ENCODE measurements at places on chromosomes 6 and 20. TPM values are rescaled to one million over a fixed set of nuclear protein-coding genes. Genes with fewer than 3 reads are reported as not detected.
A peak's percentile ranks its signal among the peaks of the same experiment; 100 is the strongest.

DNA sequence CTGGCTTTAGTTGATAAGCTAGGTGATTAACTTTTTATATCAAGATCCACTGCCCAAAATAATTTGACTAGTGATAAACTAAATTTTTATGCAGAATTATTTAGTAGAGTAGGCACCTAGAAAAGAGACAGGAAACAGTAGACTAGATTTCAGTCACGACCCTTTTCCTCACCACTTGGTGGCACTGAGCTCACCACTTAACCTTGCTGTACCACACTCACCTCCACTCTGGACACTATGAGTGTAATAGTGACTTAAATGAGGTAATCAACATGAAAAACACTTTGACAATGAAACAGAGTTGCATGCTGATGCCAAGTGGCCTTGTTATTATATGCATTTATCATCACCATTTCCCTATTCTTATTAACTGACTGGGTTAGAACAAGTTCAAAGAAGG is 730.4 kb downstream of the KIF16B start:
- no peak for DNase-seq

DNA sequence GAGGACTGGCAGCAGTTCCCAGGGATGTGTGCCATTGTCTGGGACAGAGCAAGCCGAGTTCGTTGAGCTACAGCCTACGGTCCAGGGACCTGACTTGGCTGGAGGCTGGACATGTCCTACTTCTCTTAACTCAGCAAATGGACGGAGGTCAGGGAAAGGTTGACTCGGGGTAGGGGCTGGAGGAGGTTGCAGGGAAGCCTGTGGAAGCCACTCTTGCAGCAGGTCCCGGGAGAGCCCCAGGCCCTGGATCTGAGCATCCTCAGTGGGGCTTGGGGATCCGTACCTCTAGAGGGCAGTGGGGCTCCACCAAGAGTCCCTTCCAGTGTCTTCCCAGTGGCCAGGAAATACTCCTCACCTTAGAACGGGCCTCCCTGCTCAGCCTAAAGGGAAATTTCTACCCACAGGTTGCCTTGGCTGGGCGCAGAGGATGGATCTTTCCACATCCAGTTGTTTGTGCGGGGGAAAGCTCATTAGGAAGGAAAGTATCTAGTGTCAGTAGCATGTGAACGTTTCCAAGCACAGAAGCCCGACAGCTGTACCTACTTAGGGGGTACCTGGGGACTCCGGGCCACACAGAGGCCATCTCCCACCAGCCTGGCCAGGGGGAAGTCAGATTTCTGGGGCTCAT is 170.2 kb downstream of the NFATC2 start:
- DNase-seq, result peak; percentile 85

DNA sequence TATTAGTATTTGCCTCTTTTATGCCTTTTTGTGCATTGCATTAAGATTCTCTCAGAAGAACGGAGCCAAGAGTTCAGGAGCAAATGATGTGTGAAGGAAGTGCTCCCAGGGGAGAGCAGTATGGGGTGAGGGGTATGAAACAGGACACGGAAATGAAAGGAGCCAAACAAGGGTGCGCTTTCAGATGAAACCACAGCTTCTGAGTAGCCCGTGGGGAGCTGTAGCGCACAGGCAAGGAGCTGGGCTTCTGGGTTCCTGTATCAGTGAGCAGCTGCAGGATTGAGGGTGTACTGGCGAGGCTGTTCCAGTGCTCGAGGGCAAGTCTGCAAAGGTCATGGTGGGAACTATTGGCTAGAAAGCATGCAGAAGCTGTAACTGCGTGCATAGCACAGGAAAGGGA is 25.4 kb downstream of the ANKEF1 start:
- no peak for DNase-seq

GRCh38 chr20:3563548-3564177 is 92.8 kb downstream of the ATRN start:
- DNase-seq, result peak; percentile 28

- no peak for DNase-seq
Observed at GRCh38 chr6:88105741-88106340, 58.2 kb downstream of the SPACA1 start.

GRCh38 chr6:1111361-1111760 is 200.5 kb upstream of the FOXQ1 start:
- no peak for DNase-seq

- DNase-seq, result peak; percentile 64
Observed at GRCh38 chr20:63752411-63753101, 13.0 kb downstream of the SLC2A4RG start.

- DNase-seq, result no peak
Observed at GRCh38 chr6:126701676-126702560, 362.0 kb downstream of the CENPW start.

GRCh38 chr6:167474171-167474570 is 149.3 kb downstream of the TTLL2 start:
- no peak for DNase-seq

GRCh38 chr20:46152824-46153586 is 34.9 kb downstream of the CD40 start:
- no peak for DNase-seq

DNA sequence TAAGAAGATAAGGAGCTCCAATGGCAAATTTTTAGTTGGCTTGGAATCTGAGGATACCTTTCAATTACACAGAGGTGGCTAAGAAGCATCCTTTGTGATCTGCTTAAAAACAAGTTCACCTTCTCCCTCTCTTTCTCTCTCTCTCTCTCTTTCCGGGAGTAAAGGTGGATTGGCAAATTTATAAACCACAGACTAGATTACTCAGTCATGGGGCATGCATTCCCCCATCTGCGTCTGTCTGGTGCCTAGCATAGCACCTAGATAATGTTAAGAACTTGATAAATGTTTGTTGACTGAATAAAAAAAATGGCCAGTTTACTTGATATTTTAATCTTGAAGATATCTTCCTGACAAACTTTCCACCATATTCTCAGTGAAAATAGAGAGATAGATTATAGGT is 312.3 kb downstream of the CDC5L start:
- DNase-seq, result no peak

DNA sequence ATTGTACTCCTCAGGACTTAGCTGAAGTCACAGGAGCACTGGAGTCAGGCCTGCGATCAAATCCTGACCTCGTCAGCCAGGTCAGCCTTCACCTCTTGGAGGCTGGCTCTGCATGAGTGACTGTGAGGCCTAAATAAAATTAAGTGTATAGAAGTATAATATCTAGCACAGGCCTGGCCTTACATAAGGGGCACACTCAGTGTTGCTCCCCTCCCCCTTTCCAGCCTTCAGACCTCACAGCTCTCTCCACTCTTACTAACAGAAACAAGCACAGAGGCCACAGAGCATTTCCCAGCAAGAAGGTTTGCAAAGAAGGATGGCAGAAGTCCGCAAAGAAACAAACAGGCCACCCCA is 84.8 kb downstream of the TRERF1 start:
- DNase-seq, result no peak

- DNase-seq, result no peak
Observed at GRCh38 chr20:18265441-18265840, 22.9 kb upstream of the ZNF133 start.

- DNase-seq, result no peak
Observed at GRCh38 chr20:46276531-46276930, 31.8 kb downstream of the CDH22 start.

DNA sequence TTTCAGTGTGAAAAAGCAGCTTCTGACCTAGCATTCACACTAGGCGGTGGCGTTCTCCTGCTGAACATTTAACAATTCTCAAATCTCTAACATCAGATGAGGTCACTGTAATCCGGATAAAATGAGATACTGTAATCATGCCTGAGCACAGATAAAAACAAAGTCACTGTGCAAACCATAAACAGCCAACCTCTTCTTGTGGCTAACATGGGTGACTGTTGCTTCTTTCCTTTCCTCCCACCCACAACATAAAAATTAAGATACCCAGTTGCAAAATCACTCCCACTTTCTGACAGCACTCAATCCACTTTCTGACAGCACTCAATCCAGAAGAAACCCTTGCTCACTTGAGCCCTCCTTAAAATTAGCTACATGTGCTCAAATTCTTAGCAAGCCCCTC is 11.5 kb upstream of the ALDH8A1 start:
- DNase-seq, result no peak

- DNase-seq, result peak; percentile 51
Observed at GRCh38 chr20:38434301-38434741, 807 bp downstream of the SNHG17 start.

GRCh38 chr6:25327432-25327831 is 48.3 kb downstream of the CARMIL1 start:
- no peak for DNase-seq

- DNase-seq, result no peak
Observed at GRCh38 chr6:27241443-27241842, 6.1 kb upstream of the PRSS16 start.

GRCh38 chr6:79076160-79076559 is 1.9 kb downstream of the PHIP start:
- DNase-seq, result no peak

DNA sequence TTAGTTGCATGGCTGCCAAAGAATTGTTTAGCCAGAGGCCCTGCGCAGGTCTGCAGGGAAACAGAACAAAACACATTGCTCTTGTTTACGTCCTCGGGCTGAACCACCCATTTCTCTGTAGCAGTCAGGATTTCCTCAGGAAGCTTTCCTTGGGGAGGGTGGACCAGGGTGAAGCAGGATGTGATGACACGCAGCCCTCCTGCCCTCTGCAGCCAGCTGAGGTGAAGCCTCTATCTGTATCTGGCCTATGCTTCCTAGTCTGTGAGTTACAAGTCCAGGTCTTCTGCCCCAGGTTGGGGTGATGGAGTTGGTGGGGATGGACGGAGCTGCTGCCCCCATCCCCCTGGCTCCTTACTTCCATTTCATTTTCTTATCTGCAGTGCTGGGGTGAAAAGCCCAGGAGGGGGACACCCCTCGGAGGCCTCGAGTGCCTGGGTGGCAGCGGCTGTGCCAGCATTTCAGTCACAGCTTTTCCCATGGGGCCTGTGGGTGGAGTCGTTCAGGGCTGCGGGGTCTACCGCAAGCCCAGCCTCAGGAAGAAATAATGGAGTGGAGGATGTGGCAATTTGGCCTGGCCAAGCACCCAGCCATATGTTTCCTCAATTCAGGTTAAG is 24.9 kb downstream of the SASH1 start:
- no peak for DNase-seq

- DNase-seq, result no peak
Observed at GRCh38 chr6:116049321-116049720, 11.4 kb downstream of the FRK start.

DNA sequence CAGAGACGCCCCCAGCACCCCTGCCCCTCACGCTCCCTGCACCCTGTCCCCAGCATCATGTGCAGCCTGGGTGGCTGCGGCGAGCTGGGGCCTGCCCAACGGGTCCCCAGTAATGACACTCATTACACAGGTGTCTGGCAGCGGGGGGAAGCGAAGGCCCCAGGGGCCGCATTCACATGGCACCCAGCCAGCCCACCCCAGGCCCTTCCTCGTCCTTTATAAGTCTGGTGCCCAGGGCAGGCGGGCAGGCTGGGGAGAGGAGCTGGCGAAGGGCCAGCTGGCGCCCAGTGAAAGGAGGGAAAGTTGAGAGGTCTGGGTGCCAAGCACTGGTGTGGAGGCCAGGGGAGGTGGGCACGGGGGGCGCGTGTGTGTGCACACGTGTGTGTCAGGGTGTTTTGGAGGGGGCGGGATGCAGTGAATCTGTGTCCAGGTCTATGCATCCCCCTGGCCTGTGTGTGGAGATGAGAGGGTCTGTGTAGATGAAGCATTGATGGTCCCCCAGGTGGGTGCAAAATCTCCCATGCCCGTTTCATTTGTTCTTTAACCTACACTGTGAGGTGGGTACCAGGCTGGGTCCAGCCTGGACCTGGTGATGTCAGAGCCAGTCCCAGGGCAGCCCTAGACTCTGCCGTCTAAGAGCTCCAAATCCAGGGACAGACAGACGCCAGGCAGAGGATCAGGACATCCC is 105.3 kb downstream of the CEBPB start:
- no peak for DNase-seq

GRCh38 chr20:51811514-51812128 is 9.3 kb upstream of the SALL4 start:
- DNase-seq, result no peak

- DNase-seq, result no peak
Observed at GRCh38 chr6:129516005-129516404, 194.0 kb downstream of the ARHGAP18 start.

DNA sequence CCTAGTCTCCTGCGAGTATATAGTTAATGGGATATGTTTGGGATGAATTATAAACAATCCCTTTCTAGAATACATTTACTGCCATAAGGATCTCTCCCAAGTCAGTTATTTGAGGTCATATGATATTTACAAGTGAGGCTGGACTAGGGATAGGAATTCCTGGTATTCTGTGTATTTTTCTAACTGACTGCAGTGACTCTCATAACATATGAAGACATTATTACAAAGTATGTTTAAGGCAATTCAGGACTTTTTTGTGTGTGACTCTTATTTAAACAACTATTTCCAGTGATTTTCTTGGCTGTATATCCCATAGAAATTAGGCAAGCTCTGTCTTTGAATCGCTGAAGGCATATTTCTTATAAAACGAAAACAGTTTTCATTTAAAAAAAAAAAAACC is 18.4 kb upstream of the TNFAIP3 start:
- no peak for DNase-seq

DNA sequence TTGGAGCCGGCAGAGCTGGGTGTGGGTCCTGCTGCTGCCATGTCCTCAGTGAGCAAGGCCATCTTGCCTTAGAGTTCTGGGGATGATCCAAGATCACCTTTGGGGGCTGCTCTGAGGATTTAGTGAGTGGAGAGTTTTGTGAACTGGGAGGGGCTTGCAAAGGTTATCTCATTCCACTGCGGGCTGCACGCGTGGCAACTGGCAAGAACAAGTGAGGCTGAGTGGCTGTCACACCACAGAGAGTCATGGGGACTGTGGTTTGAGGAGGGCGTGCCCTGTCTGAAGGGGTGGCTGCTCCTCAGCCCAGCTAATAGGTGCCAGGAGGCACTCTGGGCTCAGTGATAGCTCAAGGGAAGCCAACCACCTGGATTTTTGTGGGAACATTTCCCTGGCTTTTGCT is 37.6 kb downstream of the TTLL9 start:
- DNase-seq, result no peak

MEP1A gene
- total RNA-seq, result not detected

PRR3 gene
- 31.4 TPM for total RNA-seq

TTLL9 gene
- not detected for total RNA-seq

ERMARD gene
- total RNA-seq, result 24.0 TPM

MYBL2 gene
- total RNA-seq, result 169 TPM

PSORS1C2 gene
- total RNA-seq, result not detected

TMEM74B gene
- total RNA-seq, result 18.3 TPM

CTAGE9 gene
- total RNA-seq, result not detected

PHACTR3 gene
- total RNA-seq, result not detected

HAO1 gene
- not detected for total RNA-seq

GSTA2 gene
- total RNA-seq, result not detected

CDSN gene
- total RNA-seq, result not detected

MAS1 gene
- total RNA-seq, result not detected

NHSL1 gene
- total RNA-seq, result 0.25 TPM
